CD8-positive, alpha-beta memory T cell (primary cell): ENCODE measurements at places on chromosomes 7 and 10. TPM values are rescaled to one million over a fixed set of nuclear protein-coding genes. Genes with fewer than 3 reads are reported as not detected.

GRCh38 chr7:96596120-96596826, 113.4 kb downstream of the SEM1 start:
- no peak overlapping the region for H3K4me3 ChIP-seq
- no peak for DNase-seq
- H3K4me1 ChIP-seq = no peaks in the 10 kb centered on the region
- H3K36me3 ChIP-seq = no peaks in the 10 kb centered on the region
- H3K27me3 ChIP-seq = no peaks in the 10 kb centered on the region
- no peak overlapping the region for H3K27ac ChIP-seq

The SEMA3E gene
- total RNA-seq = not detected

DNA sequence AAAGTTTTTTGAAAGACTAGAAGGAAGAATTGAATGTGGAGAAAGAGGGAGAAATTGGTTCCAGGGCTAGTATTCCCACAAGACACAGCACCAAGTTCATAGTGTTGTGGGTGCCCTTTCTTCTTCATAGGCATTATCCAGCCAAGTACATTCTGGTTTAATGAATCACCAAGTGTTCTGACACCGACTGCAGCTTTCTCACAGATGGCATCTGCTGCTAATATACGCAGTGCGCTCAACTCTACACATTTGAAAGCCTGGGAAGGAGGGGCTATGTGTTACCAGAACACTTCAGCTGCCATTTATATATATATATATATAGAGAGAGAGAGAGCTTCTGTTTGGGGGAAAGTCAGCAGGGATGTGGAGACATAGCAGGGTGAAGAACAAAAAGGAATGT, 1168.4 kb downstream of the GATA3 start:
- H3K27me3 ChIP-seq = peaks cover under 1% of the 10 kb centered on the region
- no peak overlapping the region for H3K27ac ChIP-seq
- no peak for DNase-seq
- H3K4me3 ChIP-seq = no peak overlapping the region
- H3K4me1 ChIP-seq = no peaks in the 10 kb centered on the region

GRCh38 chr7:6606866-6607583, 8.4 kb upstream of the ZNF853 start:
- H3K27ac ChIP-seq = no peak overlapping the region
- H3K4me3 ChIP-seq = no peak overlapping the region
- H3K4me1 ChIP-seq = no peaks in the 10 kb centered on the region
- H3K36me3 ChIP-seq = peaks cover 7% of the 10 kb centered on the region
- no peak for DNase-seq
- no peaks in the 10 kb centered on the region for H3K27me3 ChIP-seq

The UMAD1 gene
- 14.8 TPM for total RNA-seq

The SNX10 gene
- total RNA-seq = 40.5 TPM

The BAMBI gene
- total RNA-seq = 1.7 TPM

DNA sequence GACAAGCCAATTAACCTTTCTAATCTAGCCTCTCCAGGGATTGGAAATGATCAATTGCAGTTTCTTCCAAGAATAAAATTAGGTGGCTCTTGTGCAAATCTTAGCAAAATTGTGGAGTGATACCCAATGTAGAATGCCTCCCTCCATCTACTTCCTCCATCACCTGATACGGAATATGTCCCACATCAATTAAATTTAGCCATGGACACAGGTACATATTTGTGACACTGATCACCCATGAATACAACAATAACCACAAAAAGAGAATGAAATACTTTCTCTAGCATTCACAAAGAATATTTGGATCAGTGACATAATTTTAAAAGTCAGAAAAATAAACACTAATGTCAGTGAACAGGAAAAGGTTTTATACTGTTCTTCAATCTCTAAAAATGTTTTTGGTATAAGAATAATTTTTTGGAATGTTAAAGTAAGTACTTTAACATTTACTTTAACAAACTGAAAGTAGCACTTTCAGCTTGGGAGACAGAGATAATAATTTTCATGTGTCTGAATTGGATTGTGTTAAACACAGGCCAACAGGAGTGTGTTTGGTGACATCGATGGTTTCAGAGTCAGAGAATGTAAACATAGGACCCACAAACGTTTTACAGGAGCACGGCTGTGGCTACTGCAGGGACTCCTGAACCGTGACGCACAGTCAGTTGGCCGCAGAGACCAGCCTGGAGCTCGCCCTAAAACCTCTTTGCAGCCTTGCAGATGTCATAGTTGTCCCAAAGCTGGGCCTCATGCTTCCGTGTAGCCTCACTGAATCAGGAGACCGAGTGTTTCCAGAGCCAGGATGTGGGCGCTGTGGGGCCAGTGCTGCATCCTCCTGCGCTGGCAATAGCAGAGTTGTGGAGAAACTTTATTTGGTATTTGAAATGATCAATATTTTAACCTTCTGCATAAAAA, 7.2 kb downstream of the RBM20 start:
- H3K27ac ChIP-seq = no peak overlapping the region
- no peaks in the 10 kb centered on the region for H3K36me3 ChIP-seq
- H3K27me3 ChIP-seq = peaks cover 11% of the 10 kb centered on the region
- no peak for DNase-seq
- peaks cover 3% of the 10 kb centered on the region for H3K4me1 ChIP-seq
- H3K4me3 ChIP-seq = no peak overlapping the region

DNA sequence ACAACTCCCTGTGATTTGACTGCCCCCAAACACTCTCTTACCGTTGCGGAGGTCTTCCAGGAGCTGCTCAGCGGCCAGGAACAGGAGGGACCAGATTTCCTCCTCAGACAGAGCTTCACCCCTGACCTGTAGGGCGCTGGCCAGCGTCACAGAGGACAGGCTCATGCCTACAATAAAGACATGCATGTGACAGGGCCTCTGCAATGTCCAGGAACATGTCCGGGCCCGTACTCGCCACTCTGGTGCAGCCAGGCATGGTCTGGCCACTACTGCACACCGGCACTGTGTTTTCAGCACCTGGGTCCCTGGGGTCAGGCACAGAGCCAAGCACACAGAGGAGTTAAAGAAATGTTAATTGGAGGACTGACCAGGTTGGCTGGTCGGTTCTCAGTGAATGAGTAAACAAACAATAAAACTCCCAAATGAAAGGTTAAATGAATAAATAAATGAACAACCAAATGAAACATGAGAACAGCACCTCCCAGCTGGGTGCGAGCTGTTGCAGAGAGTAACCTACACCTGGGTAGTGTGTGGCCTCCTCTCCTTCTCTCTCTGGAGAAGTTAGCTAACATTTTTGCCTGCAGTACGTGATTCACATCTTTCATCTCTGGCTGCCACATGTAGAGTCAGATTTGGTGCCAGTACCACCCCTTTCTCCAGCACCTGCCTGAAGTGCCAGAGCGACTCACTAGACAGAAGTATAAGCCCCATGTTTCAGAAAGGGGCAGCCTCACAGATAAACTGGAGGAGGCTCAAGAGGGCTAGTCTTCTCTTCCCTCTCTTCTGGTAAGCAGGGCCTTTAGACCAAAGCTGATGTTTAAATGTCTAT, 22.8 kb downstream of the FRMPD2 start:
- H3K4me3 ChIP-seq = no peak overlapping the region
- H3K27me3 ChIP-seq = no peaks in the 10 kb centered on the region
- no peak overlapping the region for H3K27ac ChIP-seq
- DNase-seq = no peak

DNA sequence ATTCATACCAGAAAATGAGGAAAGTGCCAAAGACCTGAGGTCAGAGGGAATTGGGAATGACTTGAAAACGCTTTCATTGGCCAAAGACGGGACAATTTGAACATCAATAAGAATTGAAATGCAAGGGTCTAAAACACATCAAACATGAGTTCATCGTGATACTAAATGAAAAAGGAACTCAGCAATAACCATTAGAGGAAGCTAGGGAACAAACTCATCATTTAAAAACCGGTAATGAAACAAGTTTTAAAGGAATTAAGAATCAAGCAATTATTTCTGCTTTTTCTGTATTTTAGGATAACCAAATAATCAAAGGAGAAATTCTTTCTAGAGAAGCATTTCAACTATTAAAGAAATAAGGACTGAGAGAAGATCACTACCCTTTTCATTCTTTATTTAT, 303.1 kb downstream of the ARHGAP12 start:
- no peaks in the 10 kb centered on the region for H3K27me3 ChIP-seq
- H3K36me3 ChIP-seq = no peaks in the 10 kb centered on the region
- DNase-seq = no peak
- H3K27ac ChIP-seq = no peak overlapping the region
- H3K4me1 ChIP-seq = no peaks in the 10 kb centered on the region

The KMT2C gene
- total RNA-seq = 45.3 TPM

The MYH16 gene
- not detected for total RNA-seq

DNA sequence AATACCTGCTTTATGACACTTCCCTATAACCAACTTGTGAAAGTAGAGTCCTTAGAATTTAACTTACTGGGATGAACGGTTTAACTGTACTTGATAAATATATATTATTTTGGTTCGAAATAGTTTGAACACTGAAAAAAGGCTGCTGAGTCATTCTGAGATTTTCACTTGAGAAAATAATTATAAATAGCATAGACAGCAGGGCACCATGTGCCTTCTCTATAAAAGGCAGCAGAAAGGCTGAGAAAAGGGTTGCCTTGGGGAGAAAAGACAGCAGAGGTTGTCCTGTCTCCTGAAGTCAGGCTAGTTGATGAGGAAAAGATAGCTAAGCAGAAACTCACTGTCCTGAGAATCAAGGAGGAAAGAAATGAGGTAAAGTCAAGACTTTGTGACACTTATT, 92.4 kb downstream of the CTTNBP2 start:
- DNase-seq = no peak
- H3K36me3 ChIP-seq = no peaks in the 10 kb centered on the region
- no peaks in the 10 kb centered on the region for H3K27me3 ChIP-seq
- H3K4me3 ChIP-seq = no peak overlapping the region
- H3K27ac ChIP-seq = no peak overlapping the region
- H3K4me1 ChIP-seq = no peaks in the 10 kb centered on the region

- no peak for DNase-seq
- H3K27me3 ChIP-seq = no peaks in the 10 kb centered on the region
- no peaks in the 10 kb centered on the region for H3K36me3 ChIP-seq
Observed at GRCh38 chr10:70885481-70885880, 2.9 kb downstream of the PCBD1 start.

The DPYSL4 gene
- total RNA-seq = 3.2 TPM

The CRTAC1 gene
- not detected for total RNA-seq

DNA sequence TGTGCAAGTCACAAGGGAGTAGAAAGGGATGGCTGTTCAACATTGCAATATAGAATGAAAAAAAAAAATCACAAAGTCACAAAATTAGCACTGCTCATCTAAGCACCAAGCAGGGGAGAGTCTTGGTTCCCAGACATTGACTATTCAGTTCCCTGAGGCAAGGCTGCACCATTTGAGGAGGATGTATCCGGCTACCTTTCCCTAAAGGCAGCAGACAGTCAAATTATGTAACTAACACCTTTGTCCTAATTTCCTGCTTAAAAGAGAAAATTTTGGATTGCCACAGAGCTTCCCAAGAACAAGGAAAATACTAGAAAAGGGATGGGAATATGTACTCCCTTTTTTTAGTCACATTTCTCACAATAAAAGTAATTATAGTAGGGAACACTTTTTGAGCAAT, 148.1 kb downstream of the PCLO start:
- no peak for DNase-seq
- no peak overlapping the region for H3K27ac ChIP-seq
- no peak overlapping the region for H3K4me3 ChIP-seq
- H3K27me3 ChIP-seq = no peaks in the 10 kb centered on the region
- no peaks in the 10 kb centered on the region for H3K36me3 ChIP-seq

The PAPSS2 gene
- total RNA-seq = 0.46 TPM

GRCh38 chr10:47447705-47448104, 36.2 kb downstream of the ANXA8 start:
- no peak overlapping the region for H3K4me3 ChIP-seq
- no peak for DNase-seq
- H3K4me1 ChIP-seq = no peaks in the 10 kb centered on the region
- H3K27me3 ChIP-seq = no peaks in the 10 kb centered on the region
- no peak overlapping the region for H3K27ac ChIP-seq

DNA sequence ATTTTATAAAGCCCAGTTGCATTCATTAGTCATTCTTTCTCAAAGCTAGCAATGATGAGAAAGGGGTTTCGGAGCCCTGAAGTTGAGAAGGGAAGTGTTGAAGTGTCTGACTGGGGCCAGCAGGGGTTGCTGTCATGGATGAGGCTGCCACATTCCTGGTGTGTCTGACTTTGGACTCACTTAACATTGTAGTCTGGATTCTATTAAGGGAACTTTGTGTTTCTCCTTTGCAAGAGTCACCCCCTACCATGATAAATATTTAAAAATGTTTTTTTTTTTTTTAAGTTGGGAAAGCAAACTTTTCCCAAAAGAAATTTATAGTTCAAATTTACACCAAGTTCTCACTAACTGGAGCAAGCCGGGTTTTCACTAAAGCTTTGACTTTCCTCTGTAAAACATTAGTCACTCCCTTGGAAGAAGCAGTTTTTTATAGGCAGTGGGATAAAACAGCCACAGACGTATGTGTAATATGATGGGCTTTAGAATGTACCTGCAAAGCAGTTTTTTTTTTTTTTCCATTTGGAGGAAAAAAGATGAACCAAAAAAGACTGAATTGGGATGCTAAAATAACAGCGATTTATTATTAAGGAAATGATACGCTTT, 243.6 kb downstream of the TWIST1 start:
- H3K27me3 ChIP-seq = no peaks in the 10 kb centered on the region
- DNase-seq = no peak
- no peaks in the 10 kb centered on the region for H3K4me1 ChIP-seq
- H3K4me3 ChIP-seq = no peak overlapping the region
- H3K36me3 ChIP-seq = no peaks in the 10 kb centered on the region
- no peak overlapping the region for H3K27ac ChIP-seq

The SLC26A5 gene
- total RNA-seq = not detected
